ENCODE measurements at places on chromosomes 7 and 10.

DNA sequence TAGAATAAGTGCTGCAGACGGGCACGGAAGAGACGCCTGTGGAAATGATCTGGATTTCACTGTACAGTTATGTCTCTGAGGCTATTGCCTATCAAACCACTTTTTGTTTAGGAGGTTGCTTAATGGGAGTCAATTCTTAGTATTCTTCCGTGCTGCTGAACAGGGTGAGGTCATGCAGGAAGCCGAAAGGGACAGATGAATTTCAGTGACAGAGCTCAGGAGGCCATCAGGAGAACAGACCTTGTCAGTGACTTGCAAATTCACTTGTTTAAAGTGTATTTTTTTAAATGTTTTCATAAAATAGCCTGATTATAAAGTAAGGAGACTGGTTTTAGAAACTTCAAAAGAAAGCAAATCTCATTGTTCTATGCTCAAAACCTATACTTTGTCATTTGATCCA, 58.9 kb downstream of the XRCC2 start:
- DNase-seq = no peak

DNA sequence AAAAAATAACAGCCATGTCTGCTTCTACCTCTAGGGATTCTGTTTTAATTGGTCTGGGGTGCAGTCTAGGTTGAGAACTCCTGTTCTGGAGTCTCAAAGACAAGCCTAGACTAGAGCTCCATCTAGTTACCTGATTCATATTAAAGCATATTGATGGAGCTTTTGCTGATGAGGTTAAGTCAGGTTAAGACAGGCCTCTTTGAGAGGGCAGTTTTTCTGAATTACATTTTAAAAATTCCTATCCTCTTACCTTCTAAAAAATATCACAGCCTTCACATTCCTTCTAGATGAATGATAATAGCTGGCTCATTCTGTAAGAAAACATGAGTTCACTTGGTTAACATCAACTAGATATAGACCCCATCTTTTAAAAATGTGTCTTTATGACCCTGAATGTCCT, 28.9 kb downstream of the MGAM start:
- DNase-seq = no peak

DNA sequence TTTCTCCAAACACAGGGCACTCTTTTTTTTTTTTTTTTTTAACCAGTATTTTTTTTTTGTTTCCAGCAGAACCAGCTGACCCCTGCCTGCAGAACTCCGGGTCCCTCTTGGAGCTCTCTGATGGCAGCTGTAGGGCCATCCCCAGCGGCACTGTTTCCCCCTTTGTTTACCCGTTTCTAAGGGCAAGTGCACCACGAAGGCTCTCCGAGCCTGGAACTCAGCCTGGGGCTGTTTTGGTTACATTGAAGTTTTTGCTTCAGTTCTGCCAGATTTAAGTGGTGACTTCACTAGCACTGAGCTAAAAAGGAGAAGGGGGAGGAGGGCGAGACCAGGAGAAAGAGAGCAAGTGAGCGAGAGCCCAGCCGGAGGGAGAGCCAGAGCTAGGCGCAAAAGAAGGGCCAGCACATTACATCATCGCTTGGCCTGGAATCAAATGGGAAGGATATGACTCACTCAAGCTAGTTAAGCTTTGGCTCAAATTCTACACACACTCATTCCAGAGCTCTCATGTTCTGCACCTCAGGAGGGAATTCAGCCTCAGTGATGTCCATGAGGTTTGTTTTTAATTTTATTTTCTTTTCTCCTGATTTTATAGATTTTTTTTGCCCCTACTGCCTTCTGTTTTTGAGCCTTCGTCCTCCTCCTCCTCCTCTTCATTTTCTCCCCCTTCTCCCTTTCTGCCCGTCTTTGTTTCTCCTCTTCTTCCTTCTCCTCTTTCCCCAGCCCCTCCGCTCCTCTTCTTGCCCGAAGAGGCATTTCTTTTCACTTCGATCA, 272.3 kb downstream of the TRIL start:
- no peak for DNase-seq

GRCh38 chr7:5602734-5603133, 178.7 kb downstream of the RNF216 start:
- DNase-seq = no peak

GRCh38 chr10:114911052-114911711, 26.8 kb upstream of the TRUB1 start:
- no peak for DNase-seq

Measured in effector CD4-positive, alpha-beta T cell (primary cell).